ENCODE measurements at places on chromosomes 7 and 10.
A peak's percentile ranks its signal among the peaks of the same experiment; 100 is the strongest.

GRCh38 chr7:2974093-2974819 lies 69.4 kb downstream of the CARD11 start:
- DNase-seq = no peak

GRCh38 chr10:52906046-52906445 lies 133.5 kb upstream of the MBL2 start:
- peak; percentile 95 for DNase-seq

DNA sequence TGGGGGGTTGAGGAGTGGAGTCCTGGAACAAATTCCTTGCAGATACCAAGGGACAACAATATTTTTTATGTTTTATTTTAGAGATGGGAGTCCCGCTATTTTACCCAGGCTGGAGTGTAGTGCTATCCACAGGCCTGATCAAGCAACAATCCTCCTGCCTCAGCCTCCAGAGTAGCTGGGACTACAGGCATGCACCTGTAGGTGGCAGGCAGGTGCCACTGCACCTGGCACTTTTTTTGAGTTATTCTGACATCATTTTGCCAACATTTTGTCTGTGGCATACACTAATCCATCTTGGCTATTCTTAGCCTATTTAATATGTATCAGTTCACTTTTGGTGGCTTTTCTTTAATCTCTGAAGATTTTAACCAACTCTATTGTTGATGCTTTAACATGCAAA lies 317.8 kb upstream of the MTPN start:
- DNase-seq = no peak

DNA sequence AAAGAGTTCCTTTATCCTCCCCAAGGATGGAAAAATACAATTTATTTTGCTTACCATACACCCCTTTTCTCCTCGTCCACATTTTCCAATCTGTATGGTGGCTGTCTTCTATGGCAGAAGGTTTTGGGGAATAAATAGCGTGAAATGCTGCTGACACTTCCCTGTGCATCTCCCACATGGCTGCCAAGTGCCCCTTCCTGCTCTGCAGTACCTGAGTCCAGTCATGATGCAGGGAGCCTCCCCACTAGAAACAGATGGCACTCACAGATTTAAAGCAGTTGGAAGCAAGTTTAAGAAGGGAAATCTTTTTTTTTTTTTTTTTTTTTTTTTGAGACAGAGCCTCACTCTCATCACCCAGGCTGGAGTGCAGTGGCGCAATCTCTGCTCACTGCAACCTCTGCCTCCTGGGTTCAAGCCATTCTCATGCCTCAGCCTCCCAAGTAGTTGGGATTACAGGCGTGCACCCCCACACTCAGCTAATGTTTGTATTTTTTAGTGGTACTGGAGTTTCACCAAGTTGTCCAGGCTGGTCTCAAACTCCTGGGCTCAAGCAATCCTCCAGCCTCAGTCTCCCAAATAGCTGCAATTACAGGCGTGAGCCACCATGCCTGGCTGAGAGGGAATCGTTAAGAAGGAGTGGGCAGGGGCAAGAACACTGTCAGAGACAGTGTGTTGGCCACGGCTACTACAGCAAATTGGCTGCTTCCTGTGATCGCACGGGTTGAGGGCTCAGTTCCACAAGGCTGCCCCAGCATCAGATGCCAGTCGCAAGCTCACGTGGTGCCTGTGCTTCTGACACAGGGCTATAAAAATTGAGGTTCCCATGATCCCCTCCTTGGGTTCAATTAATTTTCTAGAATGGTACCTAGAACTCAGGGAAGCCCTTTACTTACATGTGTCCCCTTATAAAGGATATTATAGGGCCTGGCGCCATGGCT lies 5.3 kb upstream of the PILRA start:
- no peak for DNase-seq

GRCh38 chr10:128843972-128844371 lies 623.1 kb upstream of the MGMT start:
- DNase-seq = peak; percentile 11

GRCh38 chr10:46291817-46292572 lies 5.2 kb downstream of the ANTXRL start:
- no peak for DNase-seq

DNA sequence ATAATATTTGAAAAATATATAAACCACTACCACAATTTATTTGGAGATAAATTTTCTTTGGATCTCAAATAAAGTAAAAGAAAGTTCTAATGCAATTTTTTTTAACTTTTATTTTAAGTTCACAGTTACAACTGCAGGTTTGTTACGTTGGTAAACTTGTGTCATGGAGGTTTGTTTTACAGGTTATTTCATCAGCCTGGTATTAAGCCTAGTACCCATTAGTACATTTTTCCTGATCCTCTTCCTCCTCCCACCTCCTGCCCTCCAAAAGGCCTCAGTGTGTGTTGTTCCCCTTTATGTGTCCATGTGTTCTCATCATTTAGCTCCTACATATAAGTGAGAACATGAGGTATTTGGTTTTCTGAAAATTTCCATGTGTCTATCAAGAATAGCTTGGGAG lies 54.5 kb downstream of the CAV1 start:
- DNase-seq = no peak

DNA sequence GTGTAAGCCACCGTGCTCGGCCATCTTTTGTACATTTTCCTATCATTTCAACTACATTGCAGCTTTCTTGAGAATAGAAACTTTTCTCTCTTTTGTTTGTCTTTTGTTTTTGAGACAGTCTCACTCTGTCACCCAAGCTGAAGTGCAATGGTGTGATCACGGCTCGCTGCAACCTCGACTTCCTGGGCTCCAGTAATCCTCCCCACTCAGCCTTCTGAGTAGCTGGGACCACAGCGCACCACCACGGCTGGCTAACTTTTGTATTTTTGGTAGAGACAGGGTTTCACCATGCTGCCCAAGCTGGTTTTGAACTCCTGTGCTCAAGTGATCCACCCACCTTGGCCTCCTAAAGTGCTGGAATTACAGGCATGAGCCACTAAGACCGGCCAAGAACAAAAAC lies 31.3 kb upstream of the DAGLB start:
- no peak for DNase-seq

DNA sequence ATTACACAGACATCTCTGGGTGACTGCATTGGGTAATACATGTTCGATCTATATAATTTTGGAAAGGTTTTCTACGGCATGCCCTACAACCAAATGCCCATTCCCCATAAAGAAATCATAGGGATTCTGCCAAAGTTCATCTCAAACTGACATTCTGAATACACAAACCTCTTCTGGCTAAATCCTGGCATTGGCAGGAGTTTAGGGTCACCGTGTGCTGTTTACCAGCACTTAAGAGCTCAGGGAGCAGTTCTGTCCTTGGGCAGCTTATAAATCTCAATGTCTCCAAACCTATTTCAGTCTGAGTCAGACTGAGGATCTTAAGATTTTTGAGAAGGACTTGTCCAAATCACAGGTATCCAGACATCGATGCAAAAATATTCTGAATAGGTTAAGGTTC lies 809.6 kb upstream of the LRRN3 start:
- no peak for DNase-seq

DNA sequence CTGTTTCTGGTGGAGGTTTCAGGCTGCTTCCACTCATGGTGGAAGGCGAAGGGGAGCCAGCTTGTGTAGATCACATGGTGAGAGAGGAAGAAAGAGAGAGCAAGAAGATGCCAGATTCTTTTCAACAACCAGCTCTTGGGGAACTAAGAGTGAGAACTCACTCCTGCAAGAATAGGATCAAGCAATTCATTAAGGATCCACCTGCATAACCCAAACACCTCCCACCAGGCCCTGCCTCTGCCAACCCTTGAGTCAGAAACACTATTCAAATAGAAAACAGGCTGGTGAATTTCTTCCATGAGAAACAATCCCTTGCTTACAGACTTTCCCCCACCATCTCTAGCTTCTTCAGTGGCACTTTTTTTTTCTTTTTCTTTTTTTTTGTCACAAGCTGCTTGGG lies 317.2 kb downstream of the GPR158 start:
- DNase-seq = no peak

GRCh38 chr10:124176349-124177179 lies 83.2 kb upstream of the CHST15 start:
- DNase-seq = no peak

DNA sequence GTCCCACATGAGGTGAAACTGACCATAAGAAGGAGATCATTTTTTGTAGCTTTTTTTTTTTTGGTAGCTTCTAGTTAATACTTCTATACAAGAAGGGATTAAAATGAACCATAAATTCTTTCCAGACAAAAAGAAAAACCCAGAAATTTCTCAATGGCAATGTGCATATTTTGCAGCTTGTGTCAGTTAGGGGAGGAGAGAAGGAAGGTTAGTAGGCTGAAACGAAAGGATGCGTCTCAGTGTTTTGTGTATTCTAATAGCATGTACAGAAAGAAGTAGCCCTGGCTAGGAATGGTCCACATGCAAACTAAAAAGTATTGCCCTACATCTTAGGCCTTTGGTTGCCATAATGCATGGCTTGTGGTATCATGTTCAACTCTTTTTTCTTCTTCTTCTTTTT lies 90.6 kb downstream of the CACNB2 start:
- no peak for DNase-seq

DNA sequence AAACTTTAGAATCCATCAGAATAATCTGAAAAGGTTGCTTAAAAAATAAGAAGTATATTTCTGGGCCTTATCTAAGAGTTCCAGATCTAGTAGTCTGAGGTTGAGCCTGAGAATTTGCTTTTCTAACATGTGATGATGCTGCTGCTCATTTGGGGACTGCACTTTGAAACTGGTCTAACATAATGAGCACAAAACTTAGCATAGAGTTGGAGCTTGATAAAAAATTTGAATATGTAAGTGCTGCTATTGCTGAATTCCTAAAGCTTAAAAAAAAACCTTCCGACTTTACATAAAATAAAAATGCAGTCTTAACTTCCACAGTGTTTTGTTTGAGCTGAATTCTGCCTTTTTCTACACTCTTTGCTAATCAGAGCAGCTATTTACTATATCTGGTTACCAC lies 48.8 kb downstream of the GLCCI1 start:
- no peak for DNase-seq

- peak; percentile 72 for DNase-seq
Observed at GRCh38 chr10:103262229-103262628, 14.7 kb upstream of the INA start.

DNA sequence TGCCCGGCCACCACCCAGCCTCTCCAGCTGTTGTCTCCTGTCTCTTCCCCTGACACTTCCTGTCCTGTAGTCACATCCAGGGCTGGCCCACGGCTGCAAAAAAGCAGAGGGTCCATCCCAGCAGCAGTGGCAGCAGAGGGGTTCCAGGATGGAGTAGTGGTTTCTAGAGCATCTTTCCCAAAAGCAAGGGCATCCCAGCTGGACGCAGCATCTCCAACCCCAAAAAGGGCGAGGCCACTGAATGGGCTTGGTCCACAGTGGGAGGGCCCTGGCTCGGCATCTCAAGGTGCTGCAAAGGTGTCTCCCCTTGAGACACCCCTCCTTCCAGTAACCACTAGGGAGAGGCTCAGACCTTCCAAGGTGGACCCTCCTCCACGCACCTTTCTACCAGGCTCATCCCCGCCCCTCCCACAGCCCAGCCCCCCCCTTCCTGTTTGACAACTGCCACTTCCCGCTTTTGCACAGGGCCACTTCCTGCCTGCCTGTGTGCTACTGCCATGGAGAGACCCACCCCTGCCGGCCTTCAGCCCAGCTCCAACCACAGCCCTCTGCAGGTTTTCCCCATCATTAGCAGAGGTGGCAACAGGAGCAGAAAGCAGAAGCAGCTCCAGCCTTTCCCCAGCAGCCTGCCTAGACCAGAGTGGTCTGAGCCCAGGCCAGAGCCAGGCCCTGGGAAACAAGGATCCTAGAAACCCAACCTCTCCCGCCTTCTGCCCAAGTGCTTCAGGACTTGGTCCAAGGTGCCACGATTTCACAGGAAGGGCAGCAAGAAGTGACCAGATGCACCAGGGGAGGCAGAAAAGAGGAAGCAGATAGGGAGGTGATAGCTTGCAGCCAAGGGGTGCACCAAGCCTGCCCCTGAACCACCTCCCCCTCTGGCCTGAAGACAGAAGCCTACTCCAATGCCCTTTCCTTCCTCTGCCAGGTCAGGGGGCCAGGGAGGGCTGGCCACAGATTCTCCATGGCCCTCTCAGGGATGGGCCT lies 8.6 kb downstream of the CAMK2G start:
- no peak for DNase-seq

GRCh38 chr10:122051609-122052385 lies 62.8 kb downstream of the TACC2 start:
- peak; percentile 90 for DNase-seq

DNA sequence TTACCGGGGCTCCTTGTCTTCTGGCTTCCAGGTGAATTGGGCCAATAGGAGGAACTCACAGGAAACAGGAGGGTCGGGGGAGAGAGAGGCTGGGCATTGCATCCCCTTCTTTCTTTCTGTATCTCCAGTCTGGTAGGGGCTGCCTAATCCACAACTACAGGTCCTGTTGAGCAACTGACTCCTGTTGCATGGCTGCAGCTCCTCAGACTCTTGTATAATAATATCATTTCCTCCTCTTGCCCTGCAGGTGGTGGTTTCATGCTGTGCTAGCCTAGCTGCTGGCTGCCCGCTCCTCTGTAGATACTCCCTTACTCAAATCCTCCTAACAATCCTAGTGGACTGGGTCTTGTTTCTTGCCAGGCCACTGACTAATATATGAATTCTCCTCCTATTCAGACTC lies 276.5 kb upstream of the SMIM30 start:
- DNase-seq = no peak

DNA sequence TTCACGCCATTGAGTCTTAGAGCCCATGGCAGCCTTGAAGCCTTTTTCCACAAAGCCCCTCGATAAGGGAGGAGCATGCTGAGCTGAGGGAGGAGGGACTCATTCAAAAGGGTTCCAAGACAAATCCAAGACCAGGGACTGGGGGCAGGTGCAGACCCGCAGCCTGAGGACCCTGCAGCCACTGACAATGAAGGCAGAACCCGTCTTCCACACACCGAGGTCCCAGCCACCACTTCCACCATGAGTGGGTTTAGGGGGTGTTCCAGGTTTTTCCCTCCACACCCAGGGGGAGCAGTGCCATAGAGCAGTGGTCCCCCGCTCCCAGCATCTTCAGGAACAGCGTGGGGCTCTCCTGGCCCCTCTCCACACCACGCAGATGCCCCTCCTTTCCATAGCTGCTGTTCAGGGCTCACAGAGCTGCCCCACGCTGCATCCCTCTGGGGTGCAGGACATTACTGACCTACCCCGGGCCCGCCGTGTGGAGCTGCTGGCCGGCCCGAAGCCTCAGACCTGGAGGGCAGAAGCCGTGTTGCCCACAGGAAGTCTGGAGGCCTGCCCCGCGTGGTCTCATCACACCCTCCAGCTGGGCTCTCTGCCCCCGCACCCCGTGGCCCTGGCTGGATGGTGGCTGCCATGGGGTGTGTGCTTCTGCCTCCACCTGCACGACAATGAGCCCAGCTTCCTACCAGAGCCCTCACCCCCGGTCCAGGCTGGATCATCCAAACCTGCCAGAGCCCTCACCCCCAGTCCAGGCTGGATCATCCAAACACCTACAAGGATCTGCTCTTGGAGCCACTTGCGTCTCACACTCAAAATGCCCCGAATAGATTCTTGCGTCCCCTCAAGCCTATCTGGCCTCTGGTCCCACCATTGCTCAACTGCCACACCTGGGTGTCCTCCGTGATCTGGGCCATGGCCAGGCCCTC lies 220.0 kb upstream of the TCERG1L start:
- DNase-seq = no peak

- no peak for DNase-seq
Observed at GRCh38 chr10:71531485-71532446, 135.0 kb downstream of the CDH23 start.

- no peak for DNase-seq
Observed at GRCh38 chr10:48684463-48684791, 246 bp upstream of the WDFY4 start.
